ENCODE measurements at places on chromosomes 4 and X.

DNA sequence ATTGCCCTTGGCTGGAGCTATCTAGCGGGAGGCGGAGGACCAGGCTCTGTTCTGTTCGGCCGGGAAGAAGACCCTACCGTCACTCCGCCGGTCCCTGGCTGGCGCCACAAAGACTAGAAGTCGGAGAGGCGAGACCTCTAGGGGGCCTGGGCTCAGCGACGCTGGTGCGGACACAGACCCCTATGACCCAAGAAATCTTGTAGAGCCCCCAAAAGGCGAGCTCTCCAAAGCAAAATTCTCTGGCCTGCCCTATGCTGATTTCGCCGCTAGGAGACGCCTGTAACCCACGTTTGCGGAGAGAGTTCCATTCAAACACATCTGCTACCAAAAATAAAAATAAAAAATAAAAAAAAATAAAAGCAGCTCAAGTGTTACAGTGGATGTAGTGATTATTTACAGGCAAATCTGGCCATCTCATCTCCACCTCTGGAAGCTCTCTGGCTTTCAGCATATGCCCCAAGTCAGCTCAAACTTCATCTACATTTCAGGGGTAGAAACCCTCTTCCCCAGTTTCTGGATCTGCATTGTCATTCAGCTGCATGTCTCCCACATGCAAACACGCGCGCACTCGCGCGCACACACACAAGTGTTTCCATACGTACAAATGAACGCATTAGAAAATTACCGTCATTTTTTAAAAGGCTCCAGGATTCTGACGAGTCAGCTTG, 2.4 kb upstream of the PCDH10 start:
- no peak for DNase-seq

GRCh38 chr4:98687876-98688275, 29.5 kb upstream of the TSPAN5 start:
- no peak for DNase-seq

DNA sequence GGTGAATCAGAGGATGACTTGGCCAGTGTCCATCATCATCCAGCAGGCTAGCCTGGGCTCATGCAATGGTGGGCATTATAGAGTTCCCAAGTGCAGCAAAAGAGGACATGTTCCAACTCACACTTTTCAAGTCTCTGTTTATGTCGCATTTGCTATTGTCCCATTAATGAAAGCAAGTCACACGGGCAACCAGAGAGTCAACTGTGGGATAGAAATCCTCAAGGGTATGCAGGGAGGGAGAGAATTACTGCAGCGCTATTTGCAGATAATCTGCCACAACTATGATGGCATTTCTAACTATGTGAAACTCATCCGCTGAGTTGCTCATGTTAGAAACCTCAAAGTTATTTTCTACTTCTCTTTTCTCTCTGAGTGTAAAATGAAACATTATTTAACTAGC, 78.5 kb upstream of the TAB3 start:
- no peak for DNase-seq

GRCh38 chr4:128635141-128635954, 174.2 kb upstream of the JADE1 start:
- DNase-seq: no peak

GRCh38 chrX:145727476-145727875, 90.2 kb upstream of the SLITRK2 start:
- no peak for DNase-seq

DNA sequence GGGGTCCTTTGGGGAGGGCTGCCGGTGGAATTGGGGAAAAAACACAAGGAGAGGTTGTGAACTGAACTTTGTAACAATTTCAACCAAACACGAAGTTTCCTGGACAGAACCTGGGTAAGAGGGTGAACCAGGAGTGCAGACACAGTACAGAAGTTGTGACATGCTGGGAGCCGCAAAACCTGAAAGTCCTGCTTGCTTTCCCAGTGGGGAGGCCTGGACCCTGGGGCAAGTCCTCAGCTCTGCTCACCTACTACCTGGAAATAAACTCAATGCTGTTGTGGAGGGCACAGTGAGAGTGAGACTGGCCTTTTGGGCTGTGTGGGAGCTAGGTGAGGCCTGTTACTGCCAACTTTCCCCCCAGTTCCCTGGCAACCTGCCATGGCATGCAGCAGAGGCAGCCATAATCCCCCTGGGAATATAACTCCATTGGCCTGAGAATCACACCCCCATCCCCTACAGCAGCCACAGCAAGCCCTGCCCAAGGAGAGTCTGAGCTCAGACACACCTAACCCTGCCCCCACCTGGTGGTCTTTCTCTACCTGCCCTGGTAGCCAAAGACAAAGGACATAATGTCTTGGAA, 162.8 kb downstream of the THOC2 start:
- DNase-seq: no peak

DNA sequence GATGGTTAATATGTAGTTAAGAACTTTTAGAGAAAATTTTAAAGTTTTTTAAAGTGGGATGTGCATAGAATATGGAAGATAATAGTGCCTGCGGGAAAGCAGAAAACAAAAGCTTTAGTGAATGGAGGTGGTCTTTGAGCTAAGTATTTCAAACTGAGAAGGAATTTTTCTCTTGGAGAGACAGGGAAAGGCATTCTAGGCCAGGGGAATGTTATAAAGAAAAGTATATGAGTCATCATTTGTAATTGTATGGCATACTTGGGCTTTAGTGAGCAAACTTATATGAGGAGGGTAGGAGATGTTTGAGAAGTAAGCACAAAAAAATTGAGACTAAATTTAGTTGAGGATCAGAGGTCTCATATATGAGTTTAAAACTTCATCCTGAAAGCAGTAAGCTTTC, 467.0 kb downstream of the PPARGC1A start:
- no peak for DNase-seq

DNA sequence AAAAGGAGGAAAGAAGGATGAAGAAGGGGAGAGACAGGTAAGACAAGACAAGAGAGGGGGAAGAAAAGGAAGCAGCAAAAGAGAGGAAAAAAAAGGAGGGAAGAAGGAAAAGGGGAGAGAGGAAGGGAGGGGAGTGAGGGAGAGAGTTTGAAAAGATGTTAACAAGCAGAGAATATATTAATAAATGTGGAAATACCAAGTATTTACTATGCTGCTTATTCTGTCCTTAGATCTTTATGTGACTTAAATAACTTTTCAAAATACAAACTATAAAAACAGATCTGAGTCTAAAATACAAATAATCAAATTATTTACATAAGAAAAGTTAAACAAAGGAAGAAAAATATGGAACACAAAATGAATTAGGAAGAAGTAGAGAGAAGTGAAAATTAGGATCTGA, 18.4 kb upstream of the COX18 start:
- DNase-seq: no peak

- no peak for DNase-seq
These were observed 3.1 kb upstream of the SH3TC1 start for GRCh38 chr4:8195841-8196458.

- DNase-seq: no peak
These were observed 67.5 kb upstream of the SH3RF1 start for GRCh38 chr4:169338241-169338640.

All from stimulated activated CD4-positive, alpha-beta T cell treated with anti-CD3 and anti-CD28 coated beads, Interleukin-4, amount 100 ng/mL, for 1 hour (primary cell).